ENCODE measurements at places on chromosomes 11 and 22.

DNA sequence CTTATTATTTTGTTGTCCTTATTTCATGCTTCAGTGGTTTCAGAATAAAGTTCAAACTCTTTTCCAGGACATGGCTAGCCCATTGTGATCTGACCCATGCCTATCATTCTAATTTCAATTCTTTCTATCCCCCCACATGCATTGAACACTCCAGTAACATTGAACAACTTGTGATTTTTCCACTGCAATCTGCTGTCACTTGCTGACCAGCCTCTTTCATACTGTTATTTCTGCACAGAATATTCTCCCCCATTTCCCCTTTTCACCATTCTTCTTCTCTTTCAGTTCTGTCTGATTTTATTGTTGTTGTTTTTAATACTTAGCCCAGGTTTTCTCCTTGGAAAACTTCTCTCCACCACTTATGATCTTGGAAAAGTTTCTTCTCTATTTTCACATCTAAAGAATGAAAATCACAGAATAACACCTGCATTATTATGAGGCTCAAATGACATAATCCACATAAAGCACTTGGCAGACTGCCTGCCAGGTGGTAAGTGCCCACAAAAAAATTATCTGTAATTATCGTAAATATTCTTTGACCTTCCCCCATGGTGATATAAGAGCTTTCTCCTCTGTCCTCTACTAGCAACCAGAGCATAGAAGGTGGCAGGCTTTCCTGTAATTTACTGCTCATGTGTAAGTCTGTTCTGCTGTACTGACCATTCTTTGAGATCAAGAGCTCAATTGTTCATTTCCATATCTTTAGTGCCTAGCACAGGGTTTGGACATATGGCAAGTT lies 51.9 kb upstream of the EED start:
- no peak for DNase-seq

DNA sequence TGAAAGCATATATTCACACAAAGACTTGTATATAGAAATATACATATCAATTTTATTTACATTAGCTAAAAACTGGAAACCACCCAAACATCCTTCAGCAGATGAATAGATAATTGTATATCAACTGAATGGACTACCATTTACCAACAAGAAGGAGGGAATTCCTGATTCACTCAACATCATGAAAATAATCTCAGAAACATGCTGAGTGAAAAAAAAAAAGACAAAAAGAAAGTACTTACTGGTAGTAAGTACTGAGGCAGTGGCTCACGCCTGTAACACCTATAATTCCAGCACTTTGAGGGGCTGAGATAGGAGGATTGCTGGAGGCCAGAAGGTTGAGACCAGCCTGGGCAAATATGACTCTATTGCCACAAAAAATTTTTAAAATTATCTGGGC lies 7.4 kb upstream of the IPO7 start:
- DNase-seq = no peak

DNA sequence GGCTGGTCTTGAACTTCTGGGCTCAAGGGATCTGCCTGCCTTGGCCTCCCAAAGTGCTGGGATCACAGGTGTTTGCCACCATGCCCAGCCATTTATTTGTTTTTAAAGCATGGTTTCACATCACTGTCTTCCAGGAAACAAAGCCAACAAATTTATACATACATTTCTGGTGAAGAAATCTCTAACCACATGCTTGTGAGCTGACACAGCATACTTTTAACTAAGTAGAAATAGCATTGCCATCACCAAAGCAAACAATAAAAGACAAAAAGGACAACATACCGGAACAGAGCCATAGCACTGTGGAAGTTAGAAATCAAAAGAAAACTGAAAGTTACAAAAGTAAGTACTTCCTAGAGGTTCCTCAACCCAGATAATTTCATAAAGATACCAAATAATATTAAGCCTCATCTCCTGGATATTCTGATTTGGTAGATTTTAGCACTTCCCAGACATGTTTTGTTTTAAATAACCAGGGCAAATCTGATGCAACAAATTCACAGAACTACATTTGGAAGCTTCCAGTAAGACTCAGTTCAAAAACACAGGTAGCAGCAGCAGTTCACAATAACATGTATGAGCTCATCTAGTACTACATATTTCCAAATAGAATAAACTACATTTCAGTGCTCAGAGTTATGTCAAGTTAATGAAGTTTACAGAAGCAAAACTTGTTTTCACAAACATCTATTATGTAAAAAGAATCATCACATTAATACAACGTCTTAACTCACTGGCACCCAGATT lies 70.6 kb downstream of the RRAS2 start:
- DNase-seq = no peak

DNA sequence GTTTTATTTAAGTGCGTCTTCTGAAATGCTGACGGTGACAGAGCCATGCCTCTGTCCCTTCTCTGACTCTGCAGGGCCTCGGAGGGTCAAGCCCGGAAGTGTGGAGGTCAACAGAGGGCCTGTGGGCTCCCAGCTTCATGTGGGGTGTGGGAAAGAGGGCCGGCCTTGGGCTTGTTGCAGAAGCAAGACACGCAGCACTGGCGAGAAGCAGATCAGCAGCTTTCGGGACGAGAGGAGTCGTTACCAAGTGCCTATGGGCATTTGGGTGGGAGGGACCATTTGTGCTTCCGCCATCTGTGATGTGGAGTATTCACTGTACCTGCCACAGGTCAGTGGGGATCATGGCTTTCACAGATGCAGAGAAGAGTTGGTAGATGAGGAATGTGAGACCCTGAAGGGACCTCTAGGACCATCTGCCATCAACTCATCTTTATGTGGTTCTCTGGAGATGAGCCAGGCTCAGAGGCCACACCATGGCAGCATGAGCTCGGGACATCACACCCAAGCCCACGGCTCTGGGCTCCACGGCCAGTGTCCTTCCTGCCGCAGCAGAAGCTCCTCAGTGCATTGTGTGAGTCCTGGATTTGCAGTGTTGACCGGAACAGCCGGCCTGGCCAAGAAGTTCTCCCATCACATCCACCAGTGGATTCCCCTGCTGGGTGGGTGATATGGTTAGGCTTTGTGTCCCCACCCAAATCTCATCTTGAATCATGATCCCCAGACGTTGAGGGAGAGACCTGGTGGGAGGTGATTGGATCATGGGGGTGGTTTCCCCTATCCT lies 590.7 kb downstream of the TBC1D22A start:
- no peak for DNase-seq

DNA sequence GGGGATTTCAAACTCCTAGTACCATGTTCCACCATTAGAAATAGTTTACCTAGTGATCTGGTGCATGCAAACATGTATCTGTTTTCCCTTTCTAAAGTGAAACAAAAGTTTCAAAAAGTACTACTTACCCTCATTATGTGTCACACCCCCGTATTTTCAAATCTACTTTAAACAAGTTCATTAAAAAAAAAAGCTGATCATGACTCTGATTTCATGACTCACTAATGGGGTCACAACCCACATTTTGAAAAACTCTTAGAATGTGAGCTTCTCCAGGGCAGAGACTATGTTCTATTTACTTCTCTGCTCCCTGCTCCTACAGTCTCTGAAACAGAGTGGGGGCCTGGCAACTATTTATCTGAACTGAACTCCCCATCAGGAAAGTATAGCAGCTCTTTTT lies 18.2 kb downstream of the CHRM1 start:
- no peak for DNase-seq

DNA sequence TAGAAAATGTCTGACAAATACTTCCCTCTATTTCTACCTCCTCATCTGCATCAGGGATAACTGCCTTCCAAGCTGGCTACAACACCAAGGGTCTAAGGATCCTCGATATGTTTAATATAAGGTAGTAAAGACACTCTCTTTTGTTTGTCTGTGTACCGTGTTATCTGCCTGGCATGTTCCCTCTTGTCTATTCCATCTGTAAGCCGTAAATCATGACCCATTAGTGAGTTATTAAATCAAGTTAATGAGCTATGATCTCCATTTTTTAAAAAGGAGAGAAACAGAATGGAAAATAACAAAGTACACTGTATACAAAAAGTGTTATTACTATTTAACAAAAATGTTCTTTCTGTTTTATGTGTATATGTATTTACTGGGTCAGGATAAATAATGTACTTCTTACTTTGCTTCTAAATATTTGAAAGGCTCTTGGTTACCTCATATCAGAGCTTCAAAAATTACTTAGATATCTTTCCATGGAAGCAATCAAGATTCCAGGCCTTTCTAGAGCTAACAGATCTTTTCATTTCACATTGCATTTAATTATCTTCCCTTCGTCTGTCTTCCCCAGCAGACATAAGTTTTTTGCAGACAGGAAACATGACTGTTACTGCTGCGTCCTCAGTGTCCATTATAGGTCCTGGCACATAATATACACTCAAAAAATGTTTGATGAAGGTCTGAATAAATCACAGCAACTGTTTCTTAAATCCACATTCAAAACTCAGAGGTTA lies 342.6 kb upstream of the CCDC90B start:
- no peak for DNase-seq

DNA sequence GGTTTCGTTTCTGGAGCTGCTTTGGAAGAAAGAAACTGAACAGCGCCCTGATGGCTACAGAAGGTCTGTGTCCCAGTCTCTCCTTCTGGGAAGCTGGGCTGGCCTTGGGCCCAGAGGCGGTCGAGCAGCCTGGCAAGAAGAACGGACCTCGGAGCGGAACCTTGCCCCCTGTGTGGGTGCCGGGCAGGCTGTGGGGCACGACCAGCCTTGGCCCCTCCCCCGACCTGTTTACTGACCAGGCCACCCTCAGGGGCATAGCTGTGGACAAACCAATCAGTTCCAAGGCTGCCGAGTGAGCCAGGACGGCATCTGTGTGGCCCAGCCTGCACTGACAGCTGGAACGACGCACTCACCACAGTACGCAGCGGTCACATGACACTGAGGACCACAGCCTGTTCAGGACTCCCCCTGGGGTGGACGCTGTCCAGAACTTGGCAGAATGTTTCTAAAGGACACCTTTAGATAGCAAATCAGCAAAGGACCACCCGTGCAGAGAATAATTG lies 7.2 kb downstream of the PIM3 start:
- no peak for DNase-seq

GRCh38 chr11:565921-566509 lies 5.2 kb downstream of the RASSF7 start:
- DNase-seq = no peak

DNA sequence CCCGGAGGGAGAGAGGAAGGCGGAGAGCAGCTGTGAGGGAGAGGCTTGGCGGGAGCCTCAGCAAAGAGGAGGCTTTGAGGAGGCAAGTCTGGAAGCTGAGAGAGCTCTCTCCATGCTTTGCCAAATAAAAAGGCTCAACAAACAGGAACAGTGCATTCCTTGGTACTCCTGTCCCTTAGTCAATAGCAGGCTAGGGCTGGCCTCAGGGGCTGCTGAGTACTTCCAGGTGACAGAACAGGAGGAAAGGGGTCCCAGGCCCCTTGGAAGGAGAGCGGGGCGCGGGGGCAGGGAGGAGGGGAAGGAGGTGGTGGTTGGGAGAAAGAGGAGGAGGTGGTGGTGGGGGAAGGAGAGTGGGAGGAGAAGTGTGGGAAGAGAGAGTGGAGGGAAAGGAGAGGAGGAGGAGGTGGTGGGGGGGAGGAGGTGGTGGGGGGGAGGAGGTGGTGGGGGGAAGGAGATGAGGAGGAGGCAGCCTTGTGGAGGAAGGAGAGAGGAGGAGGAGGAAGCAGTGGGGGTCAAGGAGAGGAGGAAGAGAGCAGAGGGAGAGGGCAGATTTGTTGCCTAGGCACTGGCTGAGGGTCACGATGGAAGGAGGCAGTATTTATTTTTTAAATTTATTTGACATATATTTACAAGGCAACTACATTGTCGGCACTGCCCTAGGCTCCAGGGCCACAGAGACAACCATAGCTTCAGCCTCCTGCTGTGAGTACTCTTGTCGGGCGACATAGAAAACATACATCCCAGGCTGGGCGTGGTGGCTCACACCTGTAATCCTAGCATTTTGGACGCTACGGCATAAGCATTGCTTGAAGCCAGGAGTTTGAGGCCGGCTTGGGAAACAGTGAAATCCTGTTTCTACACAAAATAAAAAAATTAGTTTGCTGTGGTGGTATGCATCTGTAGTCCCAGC lies 74.2 kb upstream of the ZBED5 start:
- DNase-seq = no peak

GRCh38 chr11:70586261-70587074 lies 188.1 kb downstream of the CTTN start:
- DNase-seq = no peak
